A549 treated with Hydrocortisone at 1 μM for 4 hours (cell line): ENCODE measurements at places on chromosomes 16 and 17. TPM values are rescaled to one million over a fixed set of nuclear protein-coding genes. Genes with fewer than 3 reads are reported as not detected.

The CHST4 gene
- 0.05 to 0.09 TPM (median 0.08 TPM) in 3 of 5 replicates, not detected in the others for total RNA-seq

The EVI2A gene
- not detected in 5 replicates for total RNA-seq

The ADAD2 gene
- total RNA-seq, result not detected in 5 replicates

The GPR179 gene
- 0.02 to 0.05 TPM (median 0.03 TPM) in 5 replicates for total RNA-seq

The MYADML2 gene
- total RNA-seq, result not detected in 5 replicates
